ENCODE measurements at places on chromosomes 7 and 10.

DNA sequence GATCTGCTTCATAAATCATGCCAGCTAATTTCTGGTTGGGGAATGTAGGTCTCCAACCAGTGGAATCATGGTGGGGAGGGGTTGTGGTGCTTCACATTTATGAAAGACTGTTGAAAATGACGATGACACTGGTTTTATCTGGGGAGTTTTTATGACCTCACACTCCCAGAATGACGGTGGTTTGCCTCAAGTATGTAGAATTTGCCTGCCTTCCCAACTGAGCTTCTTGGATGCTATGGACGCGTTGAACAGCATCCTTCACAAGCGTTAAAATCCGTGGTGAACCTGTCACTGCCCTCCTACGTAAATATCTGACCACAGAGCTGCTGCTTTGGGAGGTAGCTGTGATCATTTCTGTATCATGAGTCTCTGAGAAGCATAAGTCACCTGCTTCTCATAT, 3.3 kb downstream of the INSYN2A start:
- no peak for DNase-seq

- no peak for DNase-seq
Measured at GRCh38 chr10:76509446-76509845, 1078.0 kb downstream of the LRMDA start.

DNA sequence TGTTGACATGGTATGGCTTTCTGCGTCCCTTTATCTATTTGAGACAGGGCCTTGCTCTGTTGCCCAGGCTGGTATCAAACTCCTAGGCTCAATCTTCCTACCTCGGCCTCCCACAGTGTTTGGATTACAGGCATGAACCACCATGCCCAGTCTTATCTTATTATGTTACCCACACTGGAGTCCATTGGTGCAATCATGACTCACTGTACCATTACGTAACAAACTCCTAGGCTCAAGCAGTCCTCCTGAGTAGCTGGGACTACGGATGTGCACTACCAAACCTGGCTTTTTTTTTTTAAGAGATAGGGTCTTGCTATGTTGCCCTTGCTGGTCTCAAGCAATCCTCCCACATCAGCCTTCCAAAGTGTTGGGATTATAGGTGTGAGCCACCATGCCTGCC, 66.7 kb downstream of the CCDC3 start:
- no peak for DNase-seq

DNA sequence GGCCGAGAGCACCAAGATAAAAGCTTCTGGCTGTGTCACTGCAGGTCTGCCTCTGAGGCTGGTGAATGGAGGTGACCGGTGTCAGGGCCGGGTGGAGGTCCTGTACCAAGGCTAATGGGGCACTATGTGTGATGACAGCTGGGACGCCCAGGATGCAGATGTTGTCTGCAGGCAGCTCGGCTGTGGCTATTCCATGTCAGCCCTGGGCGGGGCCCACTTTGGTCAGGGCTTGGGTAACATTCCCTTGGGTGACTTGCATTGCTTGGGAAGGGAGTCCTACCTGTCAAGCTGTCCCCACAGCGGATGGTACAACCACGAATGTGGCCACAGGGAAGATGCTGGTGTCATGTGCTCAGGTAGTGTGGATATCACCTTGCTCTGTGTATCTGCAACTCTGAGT, 8.0 kb downstream of the DMBT1 start:
- no peak for DNase-seq

- DNase-seq = no peak
Measured at GRCh38 chr7:92636018-92636560, 45.9 kb upstream of the FAM133B start.

DNA sequence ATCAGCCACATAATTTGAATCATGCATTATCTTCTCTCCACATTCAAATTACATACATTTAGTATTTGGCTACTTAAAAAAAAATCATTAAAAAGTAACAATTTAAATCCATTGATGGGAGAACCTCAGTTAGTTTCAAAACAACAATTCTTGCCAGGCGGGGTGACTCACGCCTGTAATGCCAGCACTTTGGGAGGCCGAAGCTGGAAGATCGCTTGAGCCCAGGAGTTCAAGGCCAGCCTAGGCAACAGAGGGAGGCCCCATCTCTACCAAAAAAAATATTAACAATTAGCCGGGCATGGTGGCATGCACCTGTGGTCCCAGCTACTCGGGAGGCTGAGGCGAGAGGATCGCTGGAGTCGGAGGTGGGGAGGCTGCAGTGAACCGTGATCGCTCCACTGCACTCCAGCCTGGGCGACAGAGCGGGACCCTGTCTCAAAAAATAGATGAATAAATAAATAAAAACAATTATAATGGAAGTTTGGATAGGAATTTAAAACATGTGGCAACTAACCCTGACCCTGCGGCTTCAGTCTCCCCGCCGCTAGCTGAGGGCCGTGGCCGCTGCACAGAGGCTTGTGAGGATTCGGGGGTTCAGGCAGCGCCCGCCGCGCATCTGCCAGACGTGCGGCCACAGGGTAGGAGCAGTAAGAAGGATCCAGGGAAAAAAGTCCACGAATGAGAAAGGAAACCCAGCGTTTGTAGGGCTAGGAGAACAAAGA, 1.1 kb upstream of the CSGALNACT2 start:
- DNase-seq = no peak

GRCh38 chr10:22443175-22443901, 98.0 kb downstream of the SPAG6 start:
- no peak for DNase-seq

DNA sequence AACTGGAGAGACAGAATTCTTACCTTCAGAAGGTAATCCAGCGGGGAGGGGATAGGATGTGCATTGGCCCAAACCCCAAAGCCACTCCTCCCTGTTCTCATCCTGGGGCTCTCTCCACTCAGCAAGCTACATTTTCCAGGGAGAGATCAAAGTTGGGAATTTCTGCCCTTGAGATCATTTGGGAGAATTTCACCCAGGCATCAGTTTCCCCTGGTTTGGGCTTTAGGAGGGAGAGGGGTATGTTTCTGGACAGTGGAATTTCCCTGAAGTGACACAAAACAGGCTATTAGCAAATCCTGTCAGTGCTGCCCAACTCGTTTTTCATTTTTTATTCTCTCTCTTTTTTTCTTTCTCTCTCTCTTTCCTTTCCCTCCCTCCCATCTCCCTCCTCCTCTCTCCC, 35.7 kb downstream of the CYP17A1 start:
- DNase-seq = no peak

GRCh38 chr10:69740126-69740525, 61.6 kb upstream of the COL13A1 start:
- DNase-seq = no peak

DNA sequence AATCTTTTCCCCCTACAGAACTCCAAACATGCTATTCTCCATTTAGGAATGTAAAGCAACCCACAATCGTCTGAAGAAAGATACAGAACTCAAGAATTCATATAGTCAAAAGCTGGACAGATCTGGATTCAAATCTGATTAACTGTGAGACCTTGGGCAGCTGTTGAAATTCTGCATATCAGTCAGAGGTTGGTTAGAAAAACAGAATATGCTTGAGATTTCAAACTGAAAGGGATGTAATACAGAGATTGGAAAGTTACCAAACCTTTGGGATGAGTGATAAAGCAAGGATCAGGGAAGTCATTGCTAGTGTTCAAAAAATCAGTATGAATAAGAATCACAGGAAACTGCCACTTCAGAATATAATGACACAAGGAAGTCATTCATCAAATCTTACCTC, 406.6 kb downstream of the HTR7 start:
- no peak for DNase-seq

DNA sequence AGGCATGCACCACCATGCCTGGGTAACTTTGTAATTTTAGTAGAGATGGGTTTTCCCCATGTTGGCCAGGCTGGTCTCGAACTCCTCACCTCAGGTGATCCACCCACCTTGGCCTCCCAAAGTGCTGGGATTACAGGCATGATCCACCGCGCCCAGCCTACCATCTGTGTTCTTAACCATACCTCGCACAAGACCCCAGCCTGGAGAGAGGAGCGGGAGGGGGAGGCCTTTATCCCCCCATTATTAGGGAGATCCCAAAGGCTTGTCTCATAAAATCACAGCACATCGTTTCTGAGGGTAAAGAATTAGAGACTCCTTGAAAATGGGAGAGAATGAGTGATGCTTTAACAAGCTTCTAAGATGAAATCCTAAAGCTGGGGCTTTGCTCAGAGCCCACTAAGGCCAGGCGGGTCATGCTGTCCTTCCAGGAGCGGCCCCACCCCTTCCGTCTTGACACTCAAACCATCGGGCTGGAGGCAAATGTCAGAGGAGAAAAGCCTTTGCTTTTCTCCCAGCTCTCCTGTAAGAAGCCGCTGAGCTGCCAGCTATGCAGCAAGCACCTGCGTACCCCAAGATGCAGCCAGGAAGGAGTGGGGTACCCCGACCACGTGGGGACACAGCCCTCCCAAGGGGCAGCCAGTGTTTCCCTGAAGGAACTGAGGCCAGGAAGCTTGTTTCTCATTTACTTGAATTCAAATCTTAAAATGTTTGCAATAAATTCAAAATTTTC, 339.7 kb downstream of the PTPRN2 start:
- no peak for DNase-seq

- DNase-seq = no peak
Measured at GRCh38 chr10:104582602-104582951, 58.5 kb upstream of the SORCS3 start.

DNA sequence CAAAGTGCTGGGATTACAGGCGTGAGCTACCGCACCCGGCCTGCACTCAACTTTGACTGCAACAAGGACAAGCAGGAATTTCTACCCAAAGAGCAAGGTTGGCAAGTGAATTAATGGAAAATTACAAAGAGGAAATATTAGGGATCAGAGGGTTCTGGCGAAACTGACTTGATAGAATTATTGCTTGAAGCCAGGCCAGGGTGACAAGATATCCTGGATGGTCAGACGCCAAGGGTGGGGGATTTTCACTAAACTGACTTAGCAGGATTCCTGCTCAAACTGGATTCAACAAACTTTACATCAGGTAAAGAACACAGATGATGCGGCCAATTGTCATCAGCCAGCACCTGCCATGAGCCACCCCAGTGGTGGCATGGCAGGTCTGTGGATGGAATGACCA, 603.6 kb upstream of the MGMT start:
- DNase-seq = no peak

- no peak for DNase-seq
Measured at GRCh38 chr10:110310741-110311140, 6.0 kb upstream of the SMNDC1 start.

DNA sequence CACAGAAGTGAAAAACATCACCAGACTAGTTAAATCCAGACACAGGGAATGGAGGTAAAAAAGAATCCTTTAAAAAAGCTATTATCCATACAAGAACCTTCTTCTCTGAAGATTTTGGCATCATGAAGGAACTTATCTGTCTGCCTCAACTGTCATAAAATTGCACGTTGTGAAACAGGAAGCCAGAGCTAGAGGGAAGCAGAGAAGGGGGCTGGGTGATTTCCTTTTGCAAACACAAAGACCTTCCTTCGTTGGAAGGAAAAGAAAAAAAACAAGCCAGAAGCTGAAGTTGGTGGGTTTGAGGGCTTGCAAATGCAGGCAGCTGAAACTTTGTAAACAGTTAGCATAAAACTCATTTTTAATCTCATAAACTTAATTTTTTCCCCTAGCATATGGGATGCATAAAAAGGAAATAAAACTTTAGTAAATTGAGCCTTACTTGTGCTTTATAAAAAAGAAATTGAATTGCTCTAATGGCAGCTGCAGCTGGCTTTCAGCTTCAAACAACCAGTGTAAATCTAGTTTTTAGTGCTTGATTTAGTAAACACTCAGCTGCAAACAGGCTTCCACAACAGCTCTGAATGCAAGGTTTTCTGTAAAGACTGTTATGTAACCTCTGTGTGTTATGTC, 101.6 kb downstream of the OTUD1 start:
- DNase-seq = no peak

GRCh38 chr10:36183056-36183455, 541.0 kb upstream of the FZD8 start:
- DNase-seq = no peak

- DNase-seq = no peak
Measured at GRCh38 chr7:136229790-136230189, 252.6 kb upstream of the MTPN start.

DNA sequence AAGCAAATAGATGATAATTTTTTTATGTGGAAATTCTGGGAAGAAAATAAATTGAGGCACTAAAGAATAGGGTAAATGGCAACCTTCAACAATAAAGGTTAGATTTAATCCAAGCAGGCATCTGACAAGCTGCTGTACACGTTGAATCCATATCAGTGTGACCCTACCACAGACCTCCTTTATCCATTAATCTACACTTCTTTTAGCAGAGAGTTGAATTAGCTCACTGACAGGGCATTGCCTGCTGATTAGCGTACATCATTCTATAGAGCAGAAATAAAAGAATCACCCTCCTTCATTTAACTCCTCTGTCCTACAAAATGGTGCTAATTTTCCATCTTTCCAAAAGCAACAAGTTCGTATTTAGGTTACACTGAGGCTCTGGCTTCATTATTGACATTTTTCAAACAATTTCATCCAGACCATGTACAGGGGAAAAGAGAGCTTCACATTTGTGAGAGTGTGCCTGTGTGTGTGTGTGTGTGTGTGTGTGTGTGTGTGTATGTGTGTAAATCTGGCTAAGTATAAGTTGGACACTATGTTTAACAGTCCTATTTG, 356.0 kb downstream of the TFEC start:
- no peak for DNase-seq

DNA sequence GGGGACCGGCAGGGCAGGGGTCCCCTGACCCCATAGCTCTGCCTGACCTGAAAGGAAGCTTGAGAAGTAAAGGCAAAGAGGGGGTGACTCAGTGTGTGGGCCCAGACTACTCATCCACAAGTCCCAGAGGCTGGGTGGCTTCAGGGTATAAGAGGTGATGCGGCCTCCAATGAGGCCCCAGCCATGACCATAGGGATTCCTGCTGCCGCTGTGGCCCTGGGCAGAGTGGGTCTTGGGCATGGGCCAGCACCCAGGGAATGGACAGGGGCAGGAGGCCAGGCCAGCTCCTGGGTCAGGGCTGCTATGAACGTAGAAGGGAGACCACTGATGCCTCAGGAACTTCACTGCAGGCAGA, 64.4 kb upstream of the EBF3 start:
- DNase-seq = no peak

DNA sequence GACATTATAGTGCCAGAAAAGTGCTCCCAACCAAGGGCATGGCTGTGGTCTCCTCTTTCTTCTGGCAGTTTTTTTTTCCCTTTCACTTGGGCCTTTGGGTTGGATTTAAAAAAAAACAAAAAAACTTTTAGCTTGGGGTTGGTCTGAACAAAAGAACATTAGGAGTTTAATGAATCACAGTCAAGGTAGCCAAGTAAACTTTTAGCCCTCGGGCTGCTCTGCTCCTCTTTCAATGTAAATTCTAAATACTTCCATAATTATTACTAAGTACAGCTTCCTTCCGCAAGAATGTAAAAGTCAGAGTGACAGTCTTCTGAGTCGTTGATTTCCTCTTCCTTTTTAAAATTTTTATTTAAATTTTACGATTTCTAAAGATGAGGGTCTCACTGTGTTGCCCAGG, 79.2 kb downstream of the NRF1 start:
- DNase-seq = no peak

All from NCI-H1105 (cell line).